ENCODE measurements at places on chromosomes 7 and 10.

DNA sequence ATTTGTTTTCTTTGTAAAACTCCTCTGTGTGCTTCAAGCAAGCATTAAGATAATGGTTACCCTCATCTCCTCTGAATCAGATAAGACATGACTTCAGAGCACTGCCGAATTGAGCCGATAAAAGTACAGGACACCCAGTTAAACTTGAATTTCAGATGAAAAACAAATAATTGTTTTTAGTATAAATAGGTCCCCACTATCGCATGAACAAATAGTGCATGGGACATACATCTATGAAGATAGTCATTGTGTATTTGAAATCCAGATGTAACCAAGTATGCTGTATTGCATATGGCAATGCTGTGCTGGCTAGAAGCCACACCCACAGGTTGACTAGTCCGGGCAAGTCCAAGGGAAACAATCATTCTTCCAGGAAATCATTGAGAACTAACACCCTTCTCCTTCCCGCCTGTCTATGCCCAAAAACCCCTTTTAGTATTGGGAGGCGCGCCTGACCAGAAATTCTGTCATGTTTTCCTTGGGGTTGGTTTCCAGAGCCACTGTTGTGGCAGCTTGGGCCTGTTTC lies 12.6 kb upstream of the FGFR2 start:
- no peak for DNase-seq

- DNase-seq: no peak
These were observed 2.0 kb upstream of the COL28A1 start for GRCh38 chr7:7537711-7538110.

DNA sequence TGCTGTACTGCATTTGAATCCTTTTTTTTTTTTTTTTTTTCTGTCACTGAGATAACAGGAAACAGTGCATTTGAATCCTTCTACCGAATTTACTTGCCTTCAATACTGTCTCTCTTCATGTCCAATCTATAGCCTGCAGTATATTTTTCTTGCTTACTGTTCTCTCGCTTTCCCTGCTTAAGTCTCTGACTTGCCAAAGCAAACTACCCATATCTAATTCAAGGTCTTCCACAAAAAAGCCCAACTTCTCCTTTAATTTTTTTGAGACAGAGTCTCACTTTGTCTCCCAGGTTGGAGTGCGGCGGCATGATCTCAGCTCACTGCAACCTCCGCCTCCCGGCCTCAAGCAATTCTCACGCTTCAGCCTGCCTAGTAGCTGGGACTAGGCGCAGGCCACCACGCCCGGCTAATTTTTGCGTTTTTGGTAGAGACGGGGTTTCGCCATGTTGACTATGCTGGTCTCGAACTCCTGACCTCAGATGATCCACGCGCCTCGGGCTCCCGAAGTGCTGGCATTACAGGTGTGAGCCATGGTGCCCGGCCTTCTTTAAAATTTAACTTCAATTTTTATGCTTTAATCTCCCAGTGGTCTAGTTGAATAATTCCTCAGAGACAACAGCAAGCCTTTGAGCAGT lies 882 bp downstream of the PDCD11 start:
- no peak for DNase-seq

DNA sequence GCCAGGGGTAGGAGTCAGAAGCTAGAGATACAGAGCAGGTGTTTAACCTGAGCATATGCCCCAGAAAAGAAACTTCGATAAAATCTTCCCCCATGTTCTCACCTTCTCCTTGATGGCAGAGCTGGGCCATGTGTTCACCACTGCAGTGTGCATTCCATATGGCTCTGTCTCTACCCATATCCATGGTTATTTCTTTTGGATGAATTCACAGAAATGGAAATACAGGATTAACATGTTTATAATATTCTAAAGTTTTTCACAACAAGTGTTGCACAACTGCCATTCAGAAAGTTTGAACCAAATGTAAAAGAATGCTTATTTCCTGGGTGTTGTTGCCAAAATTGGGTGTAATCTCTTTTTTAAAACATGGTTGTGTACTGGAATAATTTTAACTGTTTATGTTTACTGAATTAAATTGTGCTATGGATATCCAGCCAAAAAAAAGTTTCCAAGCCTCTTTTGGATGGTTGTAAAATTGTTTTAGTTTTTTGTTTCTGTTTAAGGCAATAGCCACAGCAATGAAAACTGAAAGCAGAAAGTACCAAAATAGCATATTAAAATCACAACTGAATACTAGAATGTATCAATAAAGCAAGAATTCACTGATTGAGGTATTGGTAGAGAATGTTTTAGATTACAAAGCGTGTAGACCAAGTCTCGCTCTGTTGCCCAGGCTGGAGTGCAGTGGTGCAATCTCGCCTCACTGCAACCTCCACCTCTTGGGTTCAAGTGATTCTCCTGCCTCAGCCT lies 19.9 kb upstream of the CCNY start:
- DNase-seq: no peak

DNA sequence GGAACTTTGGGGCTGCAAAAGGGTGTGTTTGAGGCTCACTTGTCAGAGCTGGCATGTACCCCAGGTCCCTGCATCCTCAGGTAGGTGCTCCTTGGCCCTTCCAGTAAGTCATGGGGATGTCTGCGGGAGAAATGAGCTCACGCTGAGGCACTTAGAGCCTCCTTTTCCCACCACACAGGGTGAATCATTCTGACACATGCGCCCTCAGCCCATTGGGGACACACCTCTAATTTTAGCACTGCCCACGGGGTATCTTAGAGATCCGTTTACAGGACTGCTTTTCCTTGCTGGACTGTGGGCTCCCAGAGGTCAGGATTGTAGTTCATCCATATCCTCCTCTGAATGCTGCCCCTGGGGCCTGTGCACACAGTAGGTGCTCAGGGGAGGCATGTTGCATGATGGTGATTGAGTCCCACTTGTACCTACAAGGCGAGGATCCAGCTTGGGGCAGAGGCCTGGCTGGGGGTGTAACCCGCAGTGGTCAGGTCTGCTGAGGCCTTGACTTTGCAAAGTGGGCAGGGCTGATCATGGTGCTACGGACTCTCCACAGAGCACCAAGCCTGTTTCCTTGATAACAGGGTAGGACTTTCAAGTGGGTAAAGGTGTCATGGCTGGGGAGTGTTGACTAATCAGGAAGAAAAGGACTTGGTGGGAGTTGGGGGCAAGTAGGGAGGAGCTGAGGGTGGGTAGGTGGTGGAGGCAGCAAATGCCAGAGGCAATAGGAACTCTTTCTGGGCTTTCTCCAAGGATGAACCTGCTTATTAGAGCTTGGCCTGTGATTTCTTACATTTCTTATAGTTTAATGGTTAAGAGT lies 5.8 kb downstream of the TSPAN15 start:
- no peak for DNase-seq

GRCh38 chr10:57395923-57396322 lies 871.8 kb downstream of the IPMK start:
- DNase-seq: no peak

DNA sequence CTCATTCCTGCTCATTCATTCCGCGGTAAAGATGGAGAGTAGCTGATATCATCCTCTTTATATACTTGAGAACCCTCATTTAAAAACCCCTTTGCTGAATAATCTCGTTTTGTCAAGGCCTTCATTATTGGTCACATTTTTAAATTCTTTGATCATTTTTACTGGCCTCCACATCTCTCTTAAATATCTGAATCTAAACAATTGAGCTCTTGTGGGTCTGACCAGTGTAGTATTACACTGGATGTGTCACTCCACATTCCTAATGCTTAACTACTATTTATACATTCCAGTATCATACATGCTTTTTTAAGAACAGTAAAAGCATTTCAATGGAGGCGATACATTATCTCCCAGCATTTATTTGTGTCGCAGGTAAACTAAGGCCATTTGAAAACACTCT lies 12.6 kb upstream of the PRPS1L1 start:
- DNase-seq: no peak

GRCh38 chr10:65313406-65313805 lies 1612.4 kb upstream of the LRRTM3 start:
- DNase-seq: no peak

GRCh38 chr10:103102195-103102594 lies 90.9 kb downstream of the NT5C2 start:
- no peak for DNase-seq

GRCh38 chr7:132394283-132395198 lies 181.7 kb downstream of the PLXNA4 start:
- no peak for DNase-seq
